ENCODE measurements at places on chromosomes 3 and 15. TPM values are rescaled to one million over a fixed set of nuclear protein-coding genes. Genes with fewer than 3 reads are reported as not detected.
A peak's percentile ranks its signal among the peaks of the same experiment; 100 is the strongest.

DNA sequence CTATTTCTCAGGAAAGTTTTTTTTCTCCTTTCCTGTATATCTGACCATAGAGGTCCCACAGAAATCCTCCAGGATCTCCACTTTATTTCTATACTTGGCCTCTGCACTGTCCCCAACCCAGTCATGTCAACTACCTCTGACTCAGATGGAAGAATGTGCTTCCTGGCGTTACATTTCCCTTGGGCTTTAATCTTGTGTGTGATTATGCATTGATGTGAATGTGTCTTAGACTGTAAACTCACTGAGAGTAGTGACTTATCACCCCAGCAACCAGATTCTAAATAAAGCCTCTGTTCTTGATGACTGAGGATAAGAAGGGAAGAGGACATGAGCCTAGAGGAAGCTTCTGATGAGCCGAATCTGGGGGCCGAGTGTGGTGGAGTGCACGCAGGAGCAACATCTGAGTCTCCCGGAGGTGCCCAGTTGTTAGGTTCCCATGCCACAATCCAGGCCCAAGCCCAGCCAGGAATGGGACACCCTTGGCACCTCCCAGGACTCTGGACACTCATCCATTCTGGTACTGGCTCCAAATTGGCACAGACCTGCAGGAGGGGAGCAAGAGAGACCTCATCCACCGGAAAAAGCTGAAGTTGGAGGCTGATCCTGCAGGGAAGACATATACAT lies 32.1 kb upstream of the HEG1 start:
- no peak for DNase-seq

DNA sequence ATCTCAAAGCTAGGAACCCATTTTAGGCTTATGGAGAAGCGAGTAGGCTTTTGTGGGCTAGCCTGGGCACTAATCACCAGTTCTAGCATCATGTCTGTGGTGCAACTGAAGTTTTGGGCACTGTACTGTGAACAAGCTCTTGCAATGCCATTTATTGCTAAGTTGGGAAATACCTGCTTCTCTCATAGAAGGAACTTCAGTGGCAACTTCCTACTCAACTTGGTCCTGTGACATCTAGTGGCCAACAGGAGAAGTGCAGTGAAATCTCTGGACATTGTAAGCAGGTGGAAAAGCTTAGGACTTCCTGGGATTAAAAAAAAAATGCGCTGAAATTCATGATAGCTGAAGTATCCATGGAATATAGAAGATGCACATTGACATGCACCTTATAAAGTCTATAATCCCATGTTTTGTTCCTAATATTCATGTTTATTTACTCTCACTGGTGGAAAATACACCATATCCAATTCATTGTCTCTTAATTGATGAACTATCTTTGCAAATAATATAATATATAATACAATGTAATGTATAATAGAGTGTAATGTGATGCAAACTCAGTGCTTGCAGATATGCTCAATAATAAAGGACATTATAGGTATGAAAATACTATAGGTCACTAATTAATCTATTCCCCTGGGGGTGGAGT lies 6.5 kb upstream of the ALDH1A3 start:
- DNase-seq = peak; percentile 86

Gene CHRNA5
- total RNA-seq = 26.2 TPM

- no peak for DNase-seq
Measured at GRCh38 chr3:64616953-64617352, 70.8 kb downstream of the ADAMTS9 start.

Gene ABI3BP
- total RNA-seq = 0.39 TPM

- no peak for DNase-seq
Measured at GRCh38 chr3:167691366-167691765, 37.6 kb upstream of the WDR49 start.

Gene GXYLT2
- total RNA-seq = 5.1 TPM

Gene ZBED2
- not detected for total RNA-seq

DNA sequence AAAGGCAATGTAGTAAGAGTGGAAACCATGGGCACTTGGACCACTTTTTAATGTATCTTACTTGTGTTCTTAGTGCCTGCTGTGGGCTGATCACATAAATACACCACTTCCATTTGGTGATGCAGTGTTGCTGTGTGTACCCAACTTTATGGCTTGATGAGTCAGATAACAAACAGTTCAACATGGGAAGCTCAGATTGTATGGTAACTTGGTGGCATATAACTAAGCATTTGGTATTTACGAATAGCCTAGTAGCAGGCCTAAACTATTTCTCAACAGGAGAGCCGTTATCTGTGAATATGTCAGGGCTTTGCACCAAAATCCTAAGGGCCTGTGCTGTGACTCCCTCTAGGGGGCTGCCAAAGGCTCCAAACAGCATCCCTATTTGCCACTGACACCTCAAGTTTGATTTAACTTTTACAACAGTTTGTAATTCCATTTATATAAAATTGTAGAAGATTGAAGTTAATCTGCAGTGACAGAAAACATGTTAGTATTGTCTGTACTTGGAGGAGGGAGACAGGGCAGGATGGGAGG lies 640.4 kb upstream of the CADM2 start:
- peak; percentile 57 for DNase-seq

Gene HRG
- total RNA-seq = not detected

Gene TRH
- total RNA-seq = not detected

Gene FBXO40
- total RNA-seq = 0.23 TPM

DNA sequence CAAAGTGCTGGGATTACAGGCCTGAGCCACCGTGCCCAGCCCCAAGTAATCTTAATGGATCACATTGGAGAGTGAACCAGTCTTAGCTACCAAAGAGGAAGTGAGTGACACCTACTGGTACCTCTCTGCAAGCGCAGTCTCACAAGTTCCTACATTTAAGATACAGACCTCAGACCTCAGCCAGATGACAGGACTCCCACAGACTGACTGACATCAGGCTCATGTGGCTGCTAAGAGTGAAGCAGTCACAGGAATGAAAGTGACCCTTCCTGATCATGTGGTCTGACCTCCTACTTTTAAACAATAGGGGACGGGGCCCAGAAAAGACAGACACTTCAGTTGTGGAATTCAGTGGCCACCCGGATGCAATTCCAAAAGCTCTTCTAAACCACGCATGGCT lies 36.3 kb upstream of the GNB5 start:
- peak; percentile 92 for DNase-seq

Gene SERPINI2
- 2.5 TPM for total RNA-seq

All from GM23338 (cell line).